ENCODE measurements at places on chromosomes 2 and 18.

DNA sequence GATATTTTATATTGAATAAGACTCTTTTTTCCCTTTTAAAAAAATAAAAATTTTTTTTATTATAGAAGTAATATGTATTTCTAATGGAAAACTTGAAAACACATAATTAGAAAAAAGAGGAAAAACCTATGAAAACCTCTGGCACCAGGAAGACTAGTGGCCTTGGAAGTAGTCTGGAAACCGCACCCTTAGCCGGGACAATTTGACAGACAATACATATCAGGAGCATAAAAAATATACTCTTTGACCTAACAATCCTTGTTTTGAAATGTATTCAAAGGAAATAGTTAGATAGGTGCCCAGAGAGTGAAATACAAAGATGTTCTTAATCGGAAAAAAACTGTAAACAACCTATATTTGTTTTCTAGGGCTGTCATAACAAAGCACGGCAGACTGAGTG lies 34.9 kb upstream of the FAM117B start:
- no peak for DNase-seq

- no peak for DNase-seq
Observed at GRCh38 chr2:170689481-170689880, 25.7 kb upstream of the SP5 start.

- no peak for DNase-seq
Observed at GRCh38 chr2:129906861-129907235, 72.6 kb upstream of the RAB6C start.

GRCh38 chr2:64720535-64721319 lies 67.0 kb upstream of the SERTAD2 start:
- DNase-seq = no peak
